ENCODE measurements at places on chromosomes 2 and 18.

DNA sequence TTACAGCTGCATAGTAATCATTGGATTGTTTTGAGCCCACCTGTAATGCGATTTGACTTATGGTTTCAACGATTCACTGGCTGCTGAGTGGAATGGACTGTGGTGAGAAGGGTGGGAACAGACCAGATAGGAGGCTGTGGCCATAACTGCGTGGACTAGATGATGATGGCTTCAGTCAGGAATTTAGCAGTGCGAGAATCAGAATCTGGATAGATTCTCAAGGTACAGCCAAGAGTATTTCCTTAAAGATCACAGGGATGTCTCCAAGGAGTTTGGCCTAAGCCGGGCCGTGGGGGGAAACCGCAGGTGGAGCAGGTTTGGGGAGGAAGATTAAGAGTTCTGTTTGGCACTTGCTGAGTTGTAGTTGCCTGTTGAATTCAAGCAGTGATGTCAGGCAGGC, 44.0 kb upstream of the CHMP1B start:
- DNase-seq: no peak

DNA sequence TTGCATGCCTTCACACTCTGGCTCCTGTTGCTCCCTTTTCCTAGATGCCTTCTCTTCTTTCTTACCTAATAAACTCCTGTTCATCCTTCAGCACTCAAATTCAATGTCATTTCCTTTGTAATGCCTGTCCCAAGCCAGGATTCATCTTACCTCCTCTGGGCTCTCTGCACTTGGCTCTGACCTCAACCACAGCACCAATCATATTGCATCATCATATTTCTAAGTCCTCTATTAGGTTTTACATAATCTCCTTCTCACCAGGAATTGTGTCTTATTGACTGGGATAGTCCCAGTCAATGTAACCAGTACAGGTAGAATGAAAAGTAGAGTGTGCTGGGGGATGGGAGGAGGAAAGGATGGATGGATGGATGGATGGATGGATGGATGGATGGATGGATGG, 187.1 kb downstream of the NRP2 start:
- no peak for DNase-seq

GRCh38 chr18:76462326-76462694, 32.7 kb downstream of the ZNF516 start:
- no peak for DNase-seq

DNA sequence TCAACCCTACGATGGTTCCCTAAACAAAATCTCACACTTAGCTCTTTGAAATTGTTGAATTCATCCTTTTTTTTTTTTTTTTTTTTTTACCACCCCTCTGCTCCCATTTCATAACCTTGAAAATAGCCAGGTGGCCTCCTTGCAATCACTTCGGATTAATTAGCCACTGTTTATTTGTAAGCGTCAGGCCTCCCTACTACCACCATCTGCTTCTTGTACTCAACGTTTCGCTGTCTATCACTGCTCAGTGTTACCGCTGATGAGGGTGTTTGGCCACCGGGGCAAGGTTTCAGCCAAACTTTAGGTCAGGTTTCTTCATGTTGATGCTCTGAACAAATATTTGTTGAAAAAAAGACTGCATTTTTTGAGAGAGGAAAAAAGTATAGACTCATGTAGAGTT, 183.2 kb downstream of the EPHA4 start:
- DNase-seq: no peak

GRCh38 chr2:71849607-71850305, 297.9 kb downstream of the CYP26B1 start:
- no peak for DNase-seq

- no peak for DNase-seq
Observed at GRCh38 chr18:49756671-49757362, 56.5 kb downstream of the ACAA2 start.

DNA sequence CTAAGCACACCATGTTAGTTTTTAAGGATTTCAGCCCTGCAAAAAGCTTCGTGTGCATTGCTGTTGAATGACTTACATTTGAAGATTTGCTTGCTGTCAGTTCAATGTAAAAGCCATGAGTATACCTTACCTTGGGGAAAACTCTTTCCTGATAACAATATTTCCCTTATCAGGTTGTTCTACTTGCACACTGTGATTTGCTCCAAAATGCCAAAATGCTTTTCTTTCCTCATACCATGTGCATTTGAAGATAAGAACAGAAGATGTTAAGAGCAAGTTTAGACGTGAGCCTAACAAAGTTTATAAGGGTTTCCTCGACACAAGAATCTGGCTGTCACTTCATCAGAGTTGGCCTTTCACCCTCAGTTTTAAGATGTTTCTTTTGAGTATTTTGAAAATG, 57.6 kb downstream of the SCN1A start:
- DNase-seq: no peak

GRCh38 chr2:239146011-239146641, 254.7 kb downstream of the HDAC4 start:
- DNase-seq: no peak

DNA sequence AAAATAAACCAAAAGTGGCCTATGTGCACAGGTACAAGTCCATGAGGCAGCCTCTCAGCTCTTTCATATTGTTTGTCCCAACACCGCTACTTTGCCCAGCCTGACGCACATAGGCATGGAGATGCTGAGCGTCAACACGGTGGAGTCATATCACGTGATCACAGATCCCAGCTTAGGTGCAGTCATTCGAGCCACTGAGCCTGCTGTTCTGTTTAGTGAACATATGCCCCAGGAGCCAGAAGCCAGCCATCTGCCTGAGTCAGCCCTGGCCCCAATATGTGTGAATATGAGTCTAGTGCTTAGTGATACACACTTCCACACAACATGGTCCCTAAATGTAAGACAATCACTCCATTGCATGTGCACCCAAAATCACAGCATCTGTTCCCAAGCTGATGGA, 88.2 kb upstream of the LCLAT1 start:
- DNase-seq: no peak

GRCh38 chr18:22467760-22468553, 50.2 kb upstream of the CTAGE1 start:
- no peak for DNase-seq

- DNase-seq: no peak
Observed at GRCh38 chr18:56312551-56313335, 325.6 kb downstream of the TXNL1 start.

All from NCI-H1930 (cell line).